Left ventricle myocardium inferior (tissue), 1 donor: ENCODE measurements at places on chromosomes 3 and 15. TPM values are rescaled to one million over a fixed set of nuclear protein-coding genes. Genes with fewer than 3 reads are reported as not detected.

STARD9 gene
- 4.9 TPM for total RNA-seq

BFSP2 gene
- total RNA-seq = not detected

MASP1 gene
- total RNA-seq = 214 TPM

DNA sequence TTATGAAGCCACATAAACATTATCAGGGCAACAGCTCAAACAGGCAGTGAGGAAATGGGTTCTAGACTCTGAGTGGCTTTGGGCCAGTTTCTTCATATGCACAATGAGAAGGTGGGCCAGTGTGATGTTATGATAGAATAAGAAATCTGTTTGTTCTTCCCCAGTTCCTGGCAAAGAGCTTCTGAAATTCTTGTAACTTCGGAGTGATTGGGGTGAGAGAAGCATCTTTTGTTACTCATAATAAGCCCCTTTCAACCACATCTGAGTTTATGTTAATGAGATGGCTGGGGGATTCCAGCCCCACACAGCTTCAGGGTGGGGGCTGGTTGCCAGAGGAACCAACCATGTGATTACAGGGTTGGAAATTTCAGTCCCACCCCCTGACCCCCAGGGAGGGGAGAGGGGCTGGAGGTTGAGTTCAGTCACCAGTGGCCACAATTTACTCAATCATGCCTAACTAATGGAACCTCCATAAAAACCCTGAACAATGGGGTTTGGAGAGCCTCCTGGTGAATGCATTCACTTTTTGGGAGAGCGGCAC is 57.0 kb upstream of the FRMD4B start:
- no peaks in the 10 kb centered on the region for H3K27me3 ChIP-seq
- H3K36me3 ChIP-seq = no peaks in the 10 kb centered on the region
- no peak overlapping the region for H3K27ac ChIP-seq
- peaks cover 9% of the 10 kb centered on the region for H3K4me1 ChIP-seq

GRCh38 chr15:91871837-91872236 is 18.3 kb downstream of the SLCO3A1 start:
- peaks cover 74% of the 10 kb centered on the region for H3K4me1 ChIP-seq
- no peak overlapping the region for H3K4me3 ChIP-seq
- no peak overlapping the region for H3K27ac ChIP-seq

GRCh38 chr3:80238152-80238551 is 470.4 kb upstream of the ROBO1 start:
- no peak overlapping the region for H3K27ac ChIP-seq
- no peak for DNase-seq
- no peaks in the 10 kb centered on the region for H3K27me3 ChIP-seq
- no peaks in the 10 kb centered on the region for H3K36me3 ChIP-seq
- H3K4me1 ChIP-seq = no peaks in the 10 kb centered on the region

GRCh38 chr3:126208182-126208581 is 27.8 kb upstream of the ALDH1L1 start:
- DNase-seq = no peak
- H3K27ac ChIP-seq = peak overlapping the region; percentile 68
- peaks cover 5% of the 10 kb centered on the region for H3K27me3 ChIP-seq
- no peak overlapping the region for H3K4me3 ChIP-seq
- H3K36me3 ChIP-seq = no peaks in the 10 kb centered on the region

- peaks cover 8% of the 10 kb centered on the region for H3K4me1 ChIP-seq
- DNase-seq = no peak
- H3K4me3 ChIP-seq = no peak overlapping the region
- H3K27me3 ChIP-seq = peaks cover 78% of the 10 kb centered on the region
Observed at GRCh38 chr3:39499651-39500273, 32.3 kb downstream of the MOBP start.

DNA sequence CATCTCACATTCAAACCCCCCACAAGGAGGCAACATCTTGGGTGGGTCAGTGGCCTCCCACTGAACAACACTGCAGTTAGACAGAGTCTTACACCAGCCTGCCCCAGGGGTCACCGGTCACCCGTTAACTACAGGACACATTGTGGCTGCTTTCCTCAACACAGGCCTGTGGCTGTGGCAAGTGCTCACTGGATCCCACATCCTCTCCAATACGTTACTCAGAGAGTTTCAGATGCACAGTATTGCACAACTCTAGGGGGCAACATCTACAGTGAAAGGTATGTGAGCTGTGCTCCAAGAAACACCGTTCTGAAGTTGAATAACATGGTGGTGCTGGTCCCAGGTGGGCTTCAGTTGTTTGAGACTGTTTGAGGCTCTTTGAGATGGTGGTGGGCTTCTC is 41.0 kb downstream of the CTDSPL start:
- no peak overlapping the region for H3K27ac ChIP-seq
- no peaks in the 10 kb centered on the region for H3K36me3 ChIP-seq
- DNase-seq = no peak
- H3K4me3 ChIP-seq = no peak overlapping the region
- H3K27me3 ChIP-seq = no peaks in the 10 kb centered on the region
- H3K4me1 ChIP-seq = peaks cover 79% of the 10 kb centered on the region

DNA sequence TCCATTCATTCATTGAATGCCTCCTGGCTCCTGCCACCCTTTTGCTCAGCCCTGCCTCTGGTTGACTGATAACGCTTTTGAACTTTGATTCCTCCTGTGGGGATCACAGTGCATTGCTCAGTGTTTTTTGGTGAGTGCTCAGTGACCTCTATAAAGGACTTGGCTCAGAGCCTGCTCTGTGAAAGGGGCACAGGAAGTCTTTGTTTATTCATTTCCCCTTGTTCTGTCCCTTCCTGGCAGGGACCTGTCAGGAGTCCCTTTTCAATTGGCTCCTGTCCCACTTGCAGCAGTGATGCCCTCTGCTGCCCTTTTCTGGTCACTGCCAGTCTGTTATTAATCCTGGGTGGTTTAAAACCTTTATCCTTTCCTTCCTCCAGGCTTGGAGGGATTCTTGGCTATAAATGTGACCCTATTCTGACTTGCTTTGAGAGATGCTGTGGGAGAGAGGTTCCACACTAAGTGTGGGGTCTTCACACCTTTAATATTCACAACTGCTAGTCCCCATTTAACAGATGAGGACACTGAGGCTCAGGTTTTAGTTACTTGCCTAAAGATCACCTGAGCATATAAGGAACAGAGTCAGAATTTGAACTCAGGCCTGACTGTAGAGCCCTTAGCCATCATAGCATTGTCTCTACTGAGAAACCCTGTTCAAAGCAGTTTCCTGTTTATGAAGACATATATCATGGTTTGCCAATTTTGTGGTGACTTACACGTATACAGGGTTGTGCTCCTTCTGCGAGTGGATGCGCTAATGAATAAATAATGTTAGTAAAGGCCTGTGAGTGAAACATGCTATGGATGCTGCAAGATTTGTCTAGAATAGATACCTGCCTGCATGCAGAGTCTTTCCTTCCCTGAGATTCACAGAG is 23.2 kb upstream of the TATDN2 start:
- DNase-seq = peak; percentile 56
- no peaks in the 10 kb centered on the region for H3K27me3 ChIP-seq
- no peak overlapping the region for H3K27ac ChIP-seq

GRCh38 chr15:41926185-41927056 is 32.6 kb upstream of the SPTBN5 start:
- H3K36me3 ChIP-seq = peaks cover 6% of the 10 kb centered on the region
- peaks cover 100% of the 10 kb centered on the region for H3K4me1 ChIP-seq
- H3K4me3 ChIP-seq = no peak overlapping the region
- no peaks in the 10 kb centered on the region for H3K27me3 ChIP-seq
- no peak for DNase-seq
- peak overlapping the region; percentile 89 for H3K27ac ChIP-seq

GRCh38 chr3:36891701-36892160 is 53.1 kb downstream of the TRANK1 start:
- peaks cover 30% of the 10 kb centered on the region for H3K4me1 ChIP-seq
- peaks cover 46% of the 10 kb centered on the region for H3K36me3 ChIP-seq
